NCI-H1048 (cell line): ENCODE measurements at places on chromosomes 11 and 22.

DNA sequence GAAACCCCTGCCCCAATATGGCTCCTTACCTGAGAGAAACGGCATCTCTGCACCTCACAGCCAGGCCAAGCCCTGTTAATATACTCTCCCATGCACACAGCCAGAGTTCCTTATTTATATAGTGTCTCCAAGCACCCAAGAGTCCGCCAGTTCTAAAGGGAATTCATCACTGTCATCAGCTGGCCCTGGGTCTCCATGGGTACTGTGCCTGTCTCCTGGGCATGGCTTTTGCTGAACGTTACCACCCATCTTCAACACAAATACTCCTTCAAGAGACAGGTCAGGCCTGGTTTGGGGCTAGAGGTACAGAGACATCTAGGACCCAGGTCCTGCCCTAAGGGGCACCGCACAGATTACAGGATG is 1.6 kb upstream of the ATG16L2 start:
- no peak for DNase-seq

DNA sequence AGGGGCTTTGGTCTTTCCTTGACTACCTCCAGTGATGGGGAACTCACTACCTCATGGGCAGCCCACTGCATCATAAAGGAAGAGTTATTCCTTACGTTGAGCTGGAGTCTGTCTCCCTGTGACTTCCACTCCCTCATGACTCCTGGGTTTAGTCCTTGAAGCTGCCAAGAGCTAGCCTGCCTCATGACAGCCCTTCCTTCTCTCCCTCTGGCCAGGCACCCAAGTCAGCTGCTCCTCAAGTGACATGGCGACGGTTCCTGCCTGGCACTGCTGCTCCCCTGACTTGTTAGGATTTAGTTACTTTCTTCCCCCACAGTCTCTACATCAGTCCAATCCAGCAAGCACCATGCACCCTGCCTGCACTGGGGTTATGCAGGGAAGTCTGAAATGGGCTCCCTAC is 196.1 kb upstream of the TBCEL start:
- no peak for DNase-seq

GRCh38 chr11:55501014-55501413 is 53.3 kb upstream of the OR4C15 start:
- DNase-seq = no peak

DNA sequence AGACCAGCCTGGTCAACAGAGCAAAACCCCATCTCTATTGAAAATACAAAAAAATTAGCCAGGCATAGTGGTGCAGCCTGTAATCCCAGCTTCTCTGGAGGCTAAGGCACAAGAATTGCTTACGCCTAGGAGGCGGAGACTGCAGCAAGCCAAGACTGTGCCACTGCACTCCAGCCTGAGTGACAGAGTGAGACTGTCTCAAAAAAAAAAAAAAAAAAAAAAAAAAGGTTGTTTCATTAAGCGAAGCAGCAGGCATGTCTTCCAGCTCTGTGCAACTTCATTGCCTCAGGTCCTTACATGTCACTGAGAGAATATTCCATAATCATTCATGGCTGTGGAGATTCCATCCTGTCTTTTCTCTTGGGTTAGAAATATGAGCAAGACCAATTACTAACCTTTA is 16.9 kb downstream of the GAB2 start:
- DNase-seq = no peak

GRCh38 chr11:72856551-72857345 is 42.5 kb downstream of the ATG16L2 start:
- no peak for DNase-seq

GRCh38 chr11:46865340-46865739 is 19.3 kb upstream of the CKAP5 start:
- DNase-seq = no peak

GRCh38 chr11:112388496-112388895 is 127.8 kb upstream of the PLET1 start:
- no peak for DNase-seq

DNA sequence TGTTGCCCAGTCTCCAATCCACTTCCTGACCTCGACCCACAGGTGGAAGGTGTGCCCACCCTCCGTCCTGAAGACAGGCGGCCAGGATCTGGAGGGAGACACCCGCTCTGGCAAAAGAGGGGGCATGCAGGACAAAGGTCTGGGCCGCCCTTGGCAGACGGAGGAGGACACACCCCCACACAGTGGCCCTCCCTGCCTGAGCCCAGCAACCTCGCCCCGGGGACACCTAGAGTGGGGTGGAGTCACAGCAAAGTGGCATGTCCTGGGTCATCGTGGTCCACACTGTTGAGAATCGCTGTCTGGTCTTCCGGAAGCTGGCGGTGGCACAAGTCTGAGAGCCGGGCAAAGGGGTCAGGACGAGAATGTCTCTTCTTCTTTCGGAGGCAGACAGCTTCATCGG is 47.9 kb downstream of the IGSF9B start:
- DNase-seq = no peak

DNA sequence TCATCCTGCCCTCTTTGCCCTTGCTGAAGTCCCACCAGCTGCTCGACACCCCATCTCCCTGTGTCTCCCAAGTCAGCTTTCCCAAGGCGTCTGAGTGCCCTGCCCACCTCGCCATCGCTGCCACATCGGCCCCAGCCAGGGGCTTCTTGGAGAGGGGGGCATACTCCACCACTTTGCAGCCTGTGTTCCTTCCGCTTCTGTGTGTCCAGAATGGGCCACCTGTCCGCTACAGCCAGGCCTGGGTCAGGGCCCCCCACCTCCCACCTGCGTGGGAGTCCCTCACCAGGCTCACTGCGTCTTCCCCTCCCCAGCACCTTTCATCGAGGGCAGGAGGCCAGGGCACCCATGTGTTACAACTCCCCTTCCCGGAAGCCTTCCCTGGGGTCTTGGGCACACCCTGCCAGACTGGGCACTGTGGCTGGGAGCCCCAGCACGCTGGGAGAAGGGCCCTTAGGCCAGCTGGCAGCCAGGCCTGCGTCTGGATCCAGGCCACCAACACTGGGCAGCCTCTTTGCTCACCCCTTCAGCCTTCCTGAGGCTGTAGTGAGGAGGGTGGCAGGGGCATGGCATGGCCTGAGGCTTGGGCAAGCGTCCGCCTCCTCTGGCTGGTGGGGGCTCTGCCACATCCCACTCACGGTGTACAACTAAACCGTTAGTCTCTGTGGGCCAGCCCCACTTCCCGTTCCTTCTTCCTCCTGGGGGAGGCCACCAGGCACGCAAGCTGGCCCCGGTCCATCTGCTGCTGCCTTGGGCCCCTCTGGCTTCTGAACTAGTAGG is 13.4 kb downstream of the CPT1A start:
- DNase-seq = no peak

- DNase-seq = no peak
Measured at GRCh38 chr22:46546466-46547178, 9.2 kb upstream of the CELSR1 start.

GRCh38 chr11:99632969-99633368 is 612.2 kb downstream of the CNTN5 start:
- no peak for DNase-seq

- no peak for DNase-seq
Measured at GRCh38 chr11:110085255-110085838, 7.8 kb upstream of the ZC3H12C start.

DNA sequence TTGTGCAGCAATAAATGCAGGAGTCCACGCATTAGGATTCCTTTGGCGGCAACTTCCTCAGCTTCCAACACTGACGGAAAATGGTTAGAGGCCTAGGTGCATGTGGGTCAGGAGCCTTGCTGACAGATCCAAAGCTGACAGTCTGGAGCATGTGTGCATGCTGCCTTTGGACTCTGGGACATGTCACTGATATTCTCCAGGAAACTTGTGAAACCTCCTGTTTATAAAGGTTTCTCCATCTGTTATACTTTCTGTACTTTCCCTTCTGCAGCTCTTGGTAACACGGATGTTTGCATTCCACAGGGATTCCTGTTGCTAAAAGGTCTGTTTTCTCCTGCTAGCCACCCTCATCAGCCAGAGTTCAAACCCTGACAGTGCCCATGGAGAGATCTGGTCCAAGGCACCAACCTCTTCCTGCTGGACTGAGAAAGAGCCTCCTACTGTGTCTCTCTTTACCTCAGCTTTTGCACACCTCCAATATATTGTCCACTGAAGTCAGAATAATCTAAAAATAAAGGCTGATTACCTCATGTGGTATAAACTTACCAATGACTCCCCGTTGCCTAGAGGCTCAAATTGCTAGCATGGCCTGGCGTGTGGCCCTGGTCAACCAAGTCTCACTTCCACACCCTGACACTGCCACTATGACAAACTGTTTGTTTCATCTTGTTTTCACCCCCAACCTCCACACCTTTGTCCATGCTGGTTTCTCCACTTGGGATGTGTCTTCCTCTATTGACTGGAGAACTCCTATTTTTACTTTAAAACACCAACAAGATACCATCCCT is 31.1 kb upstream of the LYVE1 start:
- no peak for DNase-seq

DNA sequence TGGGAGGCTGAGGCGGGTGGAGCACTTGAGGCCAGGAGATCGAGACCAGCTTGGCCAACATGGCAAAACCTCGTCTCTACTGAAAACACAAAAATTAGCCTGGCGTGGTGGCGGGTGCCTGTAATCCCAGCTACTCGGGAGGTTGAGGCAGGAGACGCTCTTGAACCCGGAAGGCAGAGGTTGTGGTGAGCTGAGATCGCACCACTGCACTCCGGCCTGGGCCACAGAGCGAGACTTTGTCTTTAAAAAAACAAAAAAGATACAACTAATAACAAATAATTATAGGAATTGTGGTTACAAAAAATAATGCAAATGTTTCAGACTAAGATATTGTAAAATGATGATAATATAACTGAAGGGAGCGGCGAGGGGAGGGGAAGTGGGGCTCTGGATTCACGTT is 90.3 kb upstream of the RTL6 start:
- no peak for DNase-seq

- DNase-seq = no peak
Measured at GRCh38 chr22:25447067-25447685, 117.3 kb upstream of the GRK3 start.
